ENCODE measurements at places on chromosomes 4 and X.

DNA sequence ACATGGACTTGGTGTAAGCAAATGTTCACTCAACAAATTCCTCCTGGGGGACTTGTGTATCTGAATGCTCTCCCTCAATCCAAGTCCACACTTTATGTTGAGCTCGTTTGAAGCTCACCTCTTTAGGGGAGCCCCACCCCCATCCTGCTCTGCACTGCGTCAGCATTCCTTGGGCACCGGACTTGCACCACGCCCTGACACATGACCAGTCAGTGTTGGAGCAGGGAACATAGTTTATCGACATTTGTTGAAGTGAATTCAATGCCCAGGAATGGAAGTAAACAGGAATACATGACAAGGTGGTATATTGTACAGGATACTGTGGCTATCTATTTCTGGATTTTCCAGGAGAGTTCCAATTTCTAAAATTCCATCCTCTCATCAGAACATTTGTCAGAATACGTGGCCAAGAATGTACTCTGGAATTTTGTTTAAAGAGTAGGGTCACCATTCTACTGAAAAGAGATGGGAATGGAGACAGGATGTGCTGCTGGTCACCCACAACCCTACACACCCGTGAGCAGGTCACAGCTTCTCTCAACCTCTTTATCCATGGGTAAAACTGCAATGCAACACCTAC, 60.0 kb upstream of the LNX1 start:
- DNase-seq = peak; percentile 73

DNA sequence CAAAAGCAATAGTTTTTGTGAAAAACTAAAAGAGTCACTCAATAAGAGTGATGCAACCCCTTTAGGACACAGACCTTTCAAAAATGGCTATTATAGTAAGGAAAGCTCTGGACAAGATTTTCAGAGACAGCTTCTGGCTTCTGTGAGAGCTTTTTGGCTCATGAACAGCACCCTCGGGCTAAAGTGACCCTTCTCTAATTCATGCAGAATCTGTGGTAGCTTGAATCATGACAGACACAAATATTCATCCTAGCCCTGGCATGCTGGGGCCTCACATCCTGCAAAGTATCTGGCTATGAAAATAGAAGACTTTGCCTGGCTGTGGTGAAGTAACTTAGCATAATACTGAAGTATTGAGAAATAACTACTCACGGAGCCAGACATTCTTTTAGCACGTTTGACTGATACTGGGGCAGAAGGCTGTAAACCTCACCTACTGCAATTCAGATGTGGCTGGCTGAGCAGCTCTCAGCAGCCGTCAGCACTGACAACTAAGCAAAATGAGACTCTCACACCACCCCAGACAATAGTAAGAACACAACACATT, 327.3 kb downstream of the MAPK10 start:
- peak; percentile 97 for DNase-seq

GRCh38 chrX:66633541-66633940, 5.3 kb downstream of the EDA2R start:
- peak; percentile 67 for DNase-seq

- no peak for DNase-seq
These were observed 8.7 kb downstream of the GAGE10 start for GRCh38 chrX:49312176-49312575.

- DNase-seq = no peak
These were observed 10.0 kb downstream of the CITED1 start for GRCh38 chrX:72295745-72296144.

GRCh38 chr4:3874028-3874415, 107.8 kb downstream of the ADRA2C start:
- DNase-seq = no peak

GRCh38 chr4:142585411-142585810, 260.7 kb downstream of the INPP4B start:
- peak; percentile 21 for DNase-seq

DNA sequence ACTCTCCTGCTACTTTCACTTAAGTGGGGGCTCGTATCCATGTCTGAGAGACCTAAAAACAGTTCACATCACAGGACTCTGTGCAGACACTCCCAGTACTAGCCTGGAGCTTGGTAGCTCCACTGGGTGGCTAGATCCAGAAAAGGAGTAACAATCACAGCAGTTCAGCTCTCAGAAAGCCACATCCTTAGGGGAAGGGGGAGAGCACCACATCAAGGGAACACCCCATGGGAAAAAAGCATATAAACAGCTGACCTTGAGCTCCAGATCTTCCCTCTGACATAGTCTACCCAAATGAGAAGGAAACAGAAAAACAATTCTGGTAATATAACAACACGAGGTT, 175.8 kb downstream of the FAM13A start:
- no peak for DNase-seq

DNA sequence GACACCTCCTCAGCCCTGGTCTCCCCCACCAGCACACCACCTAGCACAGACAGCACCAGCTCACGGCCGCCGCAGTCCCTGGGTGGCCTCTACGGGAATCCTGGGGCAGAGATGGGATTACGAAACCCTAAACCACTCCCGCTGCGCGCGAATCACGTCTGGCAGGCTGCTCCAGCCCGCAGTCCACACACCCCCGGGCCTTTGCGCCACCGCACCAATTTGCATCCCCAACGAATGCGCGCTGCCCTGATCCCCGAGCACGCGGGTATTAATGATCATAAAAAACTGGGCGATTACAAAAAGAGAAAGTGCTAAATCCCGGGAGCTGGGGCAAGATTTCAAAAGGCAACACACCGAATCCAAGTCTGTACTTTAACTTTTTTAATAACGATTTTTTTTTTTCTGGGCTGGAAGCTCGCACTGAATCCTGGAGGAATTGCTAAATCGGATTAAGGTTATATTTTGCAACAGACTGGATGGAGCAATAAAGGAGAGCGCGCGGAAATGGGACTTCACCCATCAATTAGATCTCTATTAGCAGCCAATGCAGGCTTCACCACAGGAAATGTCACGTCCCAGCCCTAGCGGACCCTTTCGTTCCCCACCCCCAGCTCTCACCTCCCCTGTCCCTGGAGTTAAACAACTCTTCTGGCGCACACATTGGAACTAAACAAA, 69.8 kb upstream of the TMEM33 start:
- DNase-seq = peak; percentile 6

DNA sequence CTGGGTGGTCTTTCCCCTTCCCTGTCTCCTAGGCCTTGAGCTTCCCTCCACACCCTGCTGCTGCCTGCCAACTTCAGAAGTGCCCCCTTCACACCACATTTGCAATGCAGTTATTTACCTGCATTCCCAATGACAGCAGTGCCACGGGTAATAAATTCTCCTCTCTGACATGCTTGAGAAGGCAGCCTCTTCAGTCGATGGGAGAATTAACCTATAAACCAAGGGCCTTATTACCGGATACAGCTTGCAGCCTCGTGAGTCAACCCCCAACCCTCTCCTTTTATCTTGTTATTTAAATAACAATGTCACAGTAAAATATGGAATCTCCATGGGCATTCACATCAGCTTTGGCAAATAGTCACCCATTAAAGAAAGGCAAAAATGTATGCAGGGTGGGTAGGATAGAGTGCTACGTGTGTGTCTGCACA, 34.7 kb upstream of the LGI2 start:
- DNase-seq = no peak

DNA sequence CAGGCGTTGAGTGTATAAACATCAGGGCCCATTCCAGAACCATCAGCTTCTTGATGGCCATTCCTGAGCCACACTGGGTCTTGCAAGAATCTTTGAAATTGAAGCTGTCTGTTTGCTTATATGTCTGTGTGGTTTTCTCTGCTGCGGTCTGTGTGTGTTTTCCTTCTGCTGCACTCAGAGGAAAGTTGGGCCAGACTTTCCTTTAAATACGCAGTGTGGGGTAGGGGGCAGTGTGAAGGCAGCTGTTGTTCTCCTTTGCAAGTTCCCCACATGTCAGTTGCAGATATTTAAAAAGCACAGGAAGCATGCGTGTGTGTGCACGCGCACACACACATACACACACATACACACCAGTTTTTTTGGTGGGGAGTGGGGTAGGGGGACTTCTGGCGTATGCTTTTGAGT, 32.1 kb downstream of the CCKAR start:
- peak; percentile 63 for DNase-seq

DNA sequence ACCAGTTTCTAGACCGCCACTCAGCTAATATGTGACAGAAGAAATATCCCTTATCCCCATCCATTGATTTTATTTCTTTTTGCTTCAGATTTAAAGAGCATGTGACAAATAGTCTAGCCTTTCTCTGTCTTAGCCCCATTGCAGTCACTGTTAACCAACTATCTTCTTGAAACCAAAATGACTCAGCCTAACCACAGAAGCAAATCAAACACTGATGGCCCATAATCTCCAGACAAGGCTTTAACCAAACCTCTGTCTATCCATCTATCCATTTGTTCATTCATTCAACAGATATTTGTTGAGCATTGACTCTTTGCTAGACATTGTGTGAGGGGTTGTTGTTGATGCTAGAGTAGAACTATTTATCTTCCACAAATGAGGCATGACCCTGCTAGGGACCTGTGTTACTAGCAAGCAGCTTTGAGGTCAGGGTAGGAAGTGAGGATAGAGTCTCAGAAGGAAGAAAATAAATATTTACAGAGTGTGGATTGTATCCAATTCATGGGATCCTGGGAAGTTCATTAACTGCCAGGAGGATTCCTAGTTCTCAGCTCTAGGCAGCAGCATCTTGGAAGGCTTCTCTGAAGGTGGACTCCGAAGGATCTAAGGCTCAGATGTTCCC, 22.5 kb downstream of the HNRNPH2 start:
- DNase-seq = peak; percentile 68

DNA sequence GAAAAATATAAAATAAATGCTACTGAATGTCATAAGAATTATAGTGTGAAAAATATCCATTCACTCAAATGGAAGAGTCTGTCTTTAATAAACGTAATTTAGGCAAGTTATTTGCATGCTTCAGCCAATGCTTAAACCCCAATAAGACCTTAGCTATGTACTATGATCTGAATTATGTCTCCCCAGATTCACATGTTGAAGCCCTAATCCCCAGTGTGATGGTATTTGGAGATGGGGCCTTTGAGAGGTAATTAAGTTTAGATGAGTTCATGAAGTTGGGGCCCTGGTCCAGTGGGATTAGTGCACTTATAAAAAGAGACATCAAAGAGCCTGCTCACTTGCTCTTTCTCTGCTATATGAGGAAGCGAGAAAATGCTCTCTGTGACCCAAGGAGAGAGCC, 28.7 kb downstream of the SLC39A8 start:
- no peak for DNase-seq

DNA sequence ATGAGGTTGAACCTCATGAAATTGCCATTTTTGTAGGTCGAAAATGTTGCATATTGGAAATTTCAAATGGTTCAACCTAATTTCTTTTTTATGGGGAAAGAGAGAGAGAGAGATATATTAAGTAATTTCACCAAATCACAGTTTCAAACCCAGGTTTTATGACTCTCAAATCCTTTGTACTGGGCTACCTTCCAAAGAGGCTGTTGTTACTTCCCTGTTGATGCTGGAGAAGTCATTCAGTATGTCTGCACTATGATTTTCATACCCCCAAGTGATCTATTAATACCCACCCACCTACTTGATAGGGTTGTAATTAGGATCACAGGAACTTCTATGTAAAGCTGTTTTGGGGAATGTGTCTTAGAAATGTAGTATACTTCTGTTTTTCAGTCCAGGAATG, 109.9 kb downstream of the ZNF330 start:
- DNase-seq = no peak

GRCh38 chr4:176548571-176548970, 228.8 kb downstream of the SPCS3 start:
- DNase-seq = peak; percentile 57

- no peak for DNase-seq
These were observed 35.2 kb downstream of the EDNRA start for GRCh38 chr4:147516133-147516532.

- DNase-seq = no peak
These were observed 16.2 kb downstream of the DGKQ start for GRCh38 chr4:957231-957580.

DNA sequence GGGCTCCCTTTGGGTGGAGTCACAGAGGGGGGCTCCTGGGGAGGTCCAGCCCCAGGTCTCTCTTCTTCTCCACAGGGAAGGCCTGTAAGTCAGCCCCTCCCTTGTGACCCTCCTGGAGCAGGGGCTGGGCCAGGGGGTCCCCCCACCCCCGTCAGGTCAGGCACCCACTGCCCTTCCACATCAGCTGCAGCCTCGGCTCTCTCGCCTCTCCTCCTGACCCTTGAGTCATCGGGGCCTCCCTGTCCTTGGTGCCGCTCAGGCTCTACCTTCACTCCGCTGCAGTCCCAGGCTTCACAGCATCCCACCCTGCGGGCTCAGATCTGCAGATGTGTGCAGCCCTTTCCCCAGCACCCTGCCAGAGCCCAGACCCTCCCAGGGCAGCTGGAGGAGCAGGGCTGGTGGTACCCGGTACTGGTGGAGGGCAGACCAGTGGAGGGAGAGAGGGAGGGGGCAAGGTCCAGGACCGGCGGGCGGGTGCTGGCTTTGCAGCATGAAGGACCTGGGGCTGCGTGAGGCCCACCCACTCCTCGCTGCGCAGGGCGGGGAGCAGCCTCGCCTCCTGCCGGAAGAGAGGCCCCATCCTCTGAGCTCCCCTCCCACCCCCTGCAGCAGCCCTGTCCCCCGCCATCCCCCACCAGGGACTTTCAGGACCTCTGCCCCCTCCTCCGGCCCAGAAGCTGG, 117.1 kb downstream of the FAM53A start:
- DNase-seq = no peak

GRCh38 chrX:135330706-135331105, 21.4 kb downstream of the ETDC start:
- no peak for DNase-seq

GRCh38 chrX:24231131-24231540, 81.6 kb downstream of the ZFX start:
- peak; percentile 88 for DNase-seq
